ENCODE measurements at places on chromosomes 11 and 22. TPM values are rescaled to one million over a fixed set of nuclear protein-coding genes. Genes with fewer than 3 reads are reported as not detected.

Gene OR8I2
- total RNA-seq, result not detected

Gene MIOX
- 0.31 TPM for total RNA-seq

Gene OR8G5
- total RNA-seq, result not detected

Gene MS4A8
- not detected for total RNA-seq

Gene ATG13
- total RNA-seq, result 54.7 TPM

Gene CHADL
- not detected for total RNA-seq

Gene POTEH
- total RNA-seq, result not detected

Gene MACROD1
- 48.6 TPM for total RNA-seq

Gene CADM1
- not detected for total RNA-seq

Gene FOLH1
- not detected for total RNA-seq

DNA sequence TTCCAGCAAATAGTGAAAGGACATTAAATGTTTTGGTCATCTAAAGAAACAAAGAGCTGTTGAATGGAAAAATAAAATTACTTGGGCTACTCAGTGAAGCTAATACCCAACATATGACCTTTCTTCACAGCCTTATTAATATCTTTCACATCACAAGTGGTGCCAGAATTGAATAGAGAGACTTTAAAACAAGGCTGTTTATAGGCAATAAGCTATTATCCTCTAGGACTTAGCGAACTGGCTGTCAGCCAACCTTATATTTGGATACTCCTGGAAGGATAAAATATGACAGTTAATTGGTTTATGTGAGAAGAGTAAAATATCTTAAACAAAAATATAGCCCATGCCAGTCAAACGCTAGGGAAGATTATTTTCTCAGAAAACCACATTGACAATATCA is 225.5 kb upstream of the BLID start:
- DNase-seq, result no peak

DNA sequence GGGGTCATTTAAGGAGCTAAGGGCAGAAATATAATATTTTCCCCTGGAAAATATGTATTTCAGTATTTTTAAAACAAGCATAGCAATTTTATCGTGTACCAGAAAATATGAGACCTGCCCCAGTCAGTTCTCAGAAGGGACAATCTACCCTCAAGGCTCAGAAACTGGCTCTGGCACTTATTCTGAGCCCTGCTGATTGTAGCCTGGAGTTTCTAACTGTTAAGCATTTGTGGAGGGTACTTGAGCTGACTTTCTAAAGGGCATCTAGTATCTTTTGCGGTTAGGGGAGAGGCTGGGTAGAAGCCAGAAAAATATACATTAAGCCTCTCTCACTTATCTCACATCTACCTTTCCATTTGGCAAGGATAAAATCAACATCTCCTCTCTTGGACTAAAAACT is 71.3 kb upstream of the FSHB start:
- DNase-seq, result no peak

- no peak for DNase-seq
Measured at GRCh38 chr11:83865636-83866461, 579.7 kb upstream of the CCDC90B start.

DNA sequence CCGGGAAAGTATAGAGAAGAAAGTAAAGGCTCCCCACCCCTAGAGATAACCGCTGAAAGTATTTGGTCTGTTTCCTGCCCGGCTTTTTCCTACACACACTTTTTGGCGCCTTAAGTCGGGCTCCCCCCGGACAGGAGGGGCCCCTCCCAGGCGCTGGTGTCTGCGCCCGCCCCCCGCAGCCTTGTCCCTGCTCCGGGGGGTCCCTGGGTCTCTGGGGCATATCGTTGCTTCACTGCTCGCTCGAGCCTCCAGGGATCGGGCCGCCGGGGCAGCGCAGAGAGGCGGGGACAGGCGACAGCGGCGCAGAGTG is 928 bp upstream of the CRACR2B start:
- DNase-seq, result no peak

DNA sequence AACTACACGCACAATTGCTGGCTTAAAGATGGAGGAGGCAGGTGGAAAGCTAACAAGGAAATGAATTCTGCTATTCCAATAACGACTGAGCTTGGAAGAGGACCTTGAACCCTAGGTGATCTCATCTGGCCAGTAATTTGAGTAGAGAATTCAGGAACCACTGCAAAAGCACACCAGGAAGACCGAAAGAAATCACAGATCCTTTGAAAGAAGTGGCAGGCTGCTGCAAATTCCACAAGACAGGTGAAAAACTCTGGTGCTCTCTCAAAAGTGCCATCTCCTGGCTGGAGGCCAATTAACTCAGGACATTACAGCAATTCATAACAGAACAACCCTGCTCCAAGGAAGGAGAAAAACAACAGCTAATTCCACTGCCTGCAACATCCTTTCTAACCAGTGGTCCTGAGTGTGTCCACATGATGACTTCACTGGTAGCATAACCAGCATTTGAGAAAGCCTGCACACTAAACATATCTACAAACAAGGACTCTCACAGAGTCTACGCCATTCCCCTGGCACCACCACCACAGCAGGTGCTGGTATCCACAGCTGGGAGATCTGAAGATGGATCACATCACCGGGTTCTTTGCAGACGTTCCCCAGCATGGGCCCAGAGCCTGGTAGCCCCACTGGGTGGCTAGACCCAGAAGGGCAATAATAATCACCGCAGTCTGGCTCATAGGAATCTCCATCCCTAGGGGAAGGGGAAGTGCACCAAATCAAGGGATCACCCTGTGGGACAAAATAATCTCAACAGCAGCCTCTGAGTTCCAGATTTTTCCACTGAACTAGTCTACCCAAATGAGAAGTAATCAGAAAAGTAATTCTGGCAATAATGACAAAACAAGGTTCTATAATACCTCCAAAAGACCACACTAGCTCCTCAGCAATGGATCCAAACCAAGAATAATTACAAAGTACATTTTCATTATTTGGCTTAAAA is 44.9 kb upstream of the CLTCL1 start:
- DNase-seq, result no peak

- no peak for DNase-seq
Measured at GRCh38 chr11:96309016-96309642, 33.9 kb downstream of the MAML2 start.

GRCh38 chr22:35977136-35977535 is 51.5 kb downstream of the RBFOX2 start:
- no peak for DNase-seq

GRCh38 chr11:64656862-64657261 is 65.8 kb downstream of the SLC22A12 start:
- no peak for DNase-seq

GRCh38 chr11:60947700-60948099 is 4.3 kb downstream of the SLC15A3 start:
- no peak for DNase-seq

GRCh38 chr22:33110562-33111163 is 52.5 kb upstream of the SYN3 start:
- DNase-seq, result no peak

DNA sequence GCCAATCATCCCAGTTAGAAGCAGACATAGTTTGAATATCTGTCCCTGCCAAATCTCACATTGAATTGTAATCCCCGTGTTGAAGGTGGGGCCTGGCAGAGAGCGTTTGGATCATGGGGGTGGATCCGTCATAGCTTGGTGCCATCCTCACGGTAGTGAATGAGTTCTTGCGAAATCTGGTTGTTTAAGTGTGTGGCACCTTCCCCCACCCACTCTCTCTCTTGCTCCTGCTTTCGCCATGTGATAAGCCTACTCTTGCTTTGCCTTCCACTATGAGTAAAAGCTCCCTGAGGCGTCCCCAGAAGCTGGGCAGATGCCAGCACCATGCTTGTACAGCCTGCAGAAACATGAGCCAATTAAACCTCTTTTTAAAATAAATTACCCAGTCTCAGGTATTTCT is 5.0 kb upstream of the CCDC81 start:
- no peak for DNase-seq

DNA sequence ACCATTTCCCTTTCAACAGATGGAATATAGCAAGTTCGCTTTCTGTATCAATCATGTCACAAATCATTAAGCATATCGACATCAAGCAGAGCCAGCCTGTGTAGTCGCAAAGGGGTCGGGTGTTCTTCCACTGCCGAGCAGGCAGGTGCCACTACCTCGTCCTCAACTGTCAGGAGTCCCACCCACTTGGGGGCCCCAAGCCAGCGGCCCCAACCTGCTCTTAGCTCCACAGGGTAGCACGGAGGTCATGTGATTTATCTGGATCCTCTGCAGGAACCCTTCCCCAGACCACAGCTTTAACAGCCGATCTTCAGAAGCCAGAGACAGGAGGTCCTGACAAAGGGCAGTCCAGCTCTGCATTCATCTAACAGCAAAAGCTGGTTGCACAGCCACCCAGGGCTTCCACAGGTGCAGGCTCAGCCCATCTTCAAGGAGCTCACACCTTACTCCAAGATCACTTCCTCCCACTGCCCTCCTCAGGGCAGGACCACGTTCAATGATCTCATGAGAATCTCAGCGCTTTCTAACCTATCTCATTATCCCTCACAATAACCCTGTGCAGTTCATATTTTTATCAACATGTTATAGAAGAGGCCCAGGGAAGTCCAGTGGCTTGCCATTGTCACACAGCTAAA is 110.2 kb downstream of the TRIM29 start:
- DNase-seq, result no peak

DNA sequence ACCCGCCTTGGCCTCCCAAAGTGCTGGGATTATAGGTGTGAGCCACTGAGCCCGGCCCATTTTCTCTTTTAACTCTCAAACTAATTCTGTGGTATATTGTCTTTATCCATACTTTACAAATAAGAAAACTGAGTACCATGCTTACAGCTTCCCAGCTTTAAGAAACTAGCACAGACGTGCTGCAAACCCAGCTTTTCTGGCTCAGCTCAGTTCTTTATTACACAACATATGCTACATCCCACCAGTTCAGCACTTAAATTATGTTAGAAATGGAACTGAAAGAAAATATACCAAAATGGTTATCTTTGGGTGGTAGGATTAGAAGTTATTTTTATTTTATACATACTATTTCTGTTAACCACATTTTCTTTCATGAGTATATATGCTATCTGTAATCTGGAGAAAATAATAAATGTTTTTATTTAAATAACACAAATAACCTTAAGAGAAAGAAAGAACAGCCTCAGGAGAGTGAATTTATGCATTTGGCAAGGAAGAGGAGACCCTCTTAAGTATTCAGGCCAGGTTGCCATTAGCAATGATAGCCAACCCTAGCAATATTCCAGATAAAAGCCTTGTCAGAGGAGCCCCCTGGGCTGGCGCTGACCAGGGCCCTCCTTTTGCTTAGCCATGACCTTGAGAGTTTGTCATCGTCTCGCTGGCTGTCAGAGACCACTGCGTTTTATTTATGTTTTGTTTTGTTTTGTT is 33.8 kb downstream of the SLN start:
- no peak for DNase-seq

- no peak for DNase-seq
Measured at GRCh38 chr11:44322243-44322642, 12.3 kb upstream of the ALX4 start.

DNA sequence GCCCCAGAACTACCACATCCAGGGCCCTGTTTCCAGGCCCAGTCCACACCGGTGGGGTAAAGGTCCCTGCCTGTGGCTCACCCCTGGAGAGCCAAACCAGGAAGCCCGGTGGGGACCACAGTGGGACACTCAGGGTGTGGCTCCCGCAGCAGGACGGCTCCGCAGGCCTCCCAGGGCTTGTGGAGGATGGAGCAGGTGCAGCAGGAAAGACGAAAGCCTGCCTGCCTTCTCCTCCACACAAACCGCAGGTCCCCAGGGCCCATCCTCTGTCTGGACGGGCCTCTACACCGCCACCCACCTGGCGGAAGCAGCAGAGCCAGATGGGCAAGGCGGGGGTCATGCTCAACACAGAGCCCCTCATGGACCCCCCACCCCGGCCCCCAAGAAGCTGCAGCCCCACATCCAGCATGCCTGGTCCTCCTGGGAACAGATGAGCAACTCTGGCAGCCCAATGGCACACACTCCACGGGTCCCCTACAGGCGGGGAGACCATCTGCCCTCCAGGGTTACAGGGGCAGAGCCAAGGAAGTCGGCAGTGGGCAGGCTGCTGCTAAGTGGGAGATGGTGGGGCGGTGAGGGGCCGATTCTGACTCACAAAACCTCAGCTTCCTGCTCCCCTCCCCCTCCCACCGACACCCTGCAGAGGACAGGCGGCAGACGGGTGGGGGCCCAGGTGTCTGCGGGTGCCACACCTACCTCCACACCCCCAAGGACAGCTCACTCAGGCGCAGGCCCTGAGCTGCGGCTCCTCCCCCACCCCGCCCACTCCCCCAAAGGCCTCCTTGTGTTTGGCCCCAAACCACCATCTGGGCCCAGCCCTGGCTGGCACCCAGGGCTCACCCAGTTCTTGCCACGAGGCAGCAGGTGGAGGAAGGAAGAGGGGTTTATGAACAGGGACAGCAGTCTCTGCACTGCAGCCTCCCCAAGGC is 5.2 kb downstream of the SBF1 start:
- DNase-seq, result peak; percentile 97

GRCh38 chr22:45750626-45751025 is 79.0 kb downstream of the ATXN10 start:
- DNase-seq, result no peak

DNA sequence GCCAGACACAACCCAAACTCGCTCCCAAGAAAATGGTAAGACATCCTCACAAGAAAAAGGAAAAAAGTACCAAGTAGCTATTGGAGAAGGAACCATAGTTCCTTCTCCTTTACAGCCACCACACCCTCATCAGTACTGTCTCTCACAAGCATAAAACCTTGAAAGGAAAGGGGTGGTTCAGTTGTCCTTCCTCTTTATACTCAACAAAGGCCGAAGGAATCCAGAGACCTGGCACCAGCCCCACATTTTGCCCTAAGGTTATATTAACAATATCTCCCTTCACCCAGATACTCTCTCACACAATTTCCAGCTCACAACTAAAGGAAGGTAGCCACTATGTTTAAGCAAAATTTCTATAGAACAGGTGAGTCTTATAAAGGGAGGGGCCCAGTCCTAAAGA is 8.5 kb downstream of the FHIP1B start:
- no peak for DNase-seq

GRCh38 chr11:102729849-102730815 is 5.4 kb upstream of the MMP8 start:
- no peak for DNase-seq

GRCh38 chr11:43984519-43985385 is 42.3 kb downstream of the C11orf96 start:
- no peak for DNase-seq

GRCh38 chr22:26903030-26903856 is 245.9 kb downstream of the MIAT start:
- peak; percentile 30 for DNase-seq

DNA sequence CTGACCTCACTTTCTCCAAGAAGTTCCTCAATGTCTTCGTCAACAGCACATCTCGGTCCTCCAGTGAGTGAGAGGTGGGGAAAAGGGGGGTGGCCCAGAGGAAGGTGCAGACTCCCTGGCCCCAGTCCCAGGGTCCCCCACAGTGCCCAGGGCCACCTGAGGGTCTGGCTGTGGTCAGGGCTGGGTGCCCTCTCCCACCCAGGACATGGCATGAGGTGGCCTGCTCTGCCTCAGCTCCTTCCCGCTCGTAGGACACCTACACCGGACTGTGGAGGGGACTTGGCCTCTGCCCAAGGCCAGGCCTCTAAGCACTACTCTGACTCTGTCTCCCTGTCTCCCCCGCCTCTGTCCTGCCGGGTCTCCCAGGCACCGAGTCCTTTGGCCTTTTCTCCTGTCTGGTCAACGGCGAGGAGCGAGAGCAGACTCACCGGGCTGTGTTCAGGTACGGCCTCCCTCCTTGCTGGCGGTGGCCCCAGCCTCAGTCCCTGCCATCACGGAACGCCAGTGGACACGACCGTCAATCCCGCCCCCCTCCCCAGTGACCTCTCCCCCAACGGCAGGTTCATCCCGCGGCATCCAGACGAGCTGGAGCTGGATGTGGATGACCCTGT is 4.5 kb downstream of the MAPK8IP2 start:
- no peak for DNase-seq

- DNase-seq, result no peak
Measured at GRCh38 chr11:116727990-116728389, 44.8 kb downstream of the BUD13 start.

Measured in activated naive CD4-positive, alpha-beta T cell treated with anti-CD3 and anti-CD28 coated beads for 36 hours (primary cell).